Stimulated activated CD4-positive, alpha-beta T cell treated with anti-CD3 and anti-CD28 coated beads, Interleukin-1b, Interleukin-23, amount 100 ng/mL, for 1 hour (primary cell): ENCODE measurements at places on chromosomes 3 and 15.

DNA sequence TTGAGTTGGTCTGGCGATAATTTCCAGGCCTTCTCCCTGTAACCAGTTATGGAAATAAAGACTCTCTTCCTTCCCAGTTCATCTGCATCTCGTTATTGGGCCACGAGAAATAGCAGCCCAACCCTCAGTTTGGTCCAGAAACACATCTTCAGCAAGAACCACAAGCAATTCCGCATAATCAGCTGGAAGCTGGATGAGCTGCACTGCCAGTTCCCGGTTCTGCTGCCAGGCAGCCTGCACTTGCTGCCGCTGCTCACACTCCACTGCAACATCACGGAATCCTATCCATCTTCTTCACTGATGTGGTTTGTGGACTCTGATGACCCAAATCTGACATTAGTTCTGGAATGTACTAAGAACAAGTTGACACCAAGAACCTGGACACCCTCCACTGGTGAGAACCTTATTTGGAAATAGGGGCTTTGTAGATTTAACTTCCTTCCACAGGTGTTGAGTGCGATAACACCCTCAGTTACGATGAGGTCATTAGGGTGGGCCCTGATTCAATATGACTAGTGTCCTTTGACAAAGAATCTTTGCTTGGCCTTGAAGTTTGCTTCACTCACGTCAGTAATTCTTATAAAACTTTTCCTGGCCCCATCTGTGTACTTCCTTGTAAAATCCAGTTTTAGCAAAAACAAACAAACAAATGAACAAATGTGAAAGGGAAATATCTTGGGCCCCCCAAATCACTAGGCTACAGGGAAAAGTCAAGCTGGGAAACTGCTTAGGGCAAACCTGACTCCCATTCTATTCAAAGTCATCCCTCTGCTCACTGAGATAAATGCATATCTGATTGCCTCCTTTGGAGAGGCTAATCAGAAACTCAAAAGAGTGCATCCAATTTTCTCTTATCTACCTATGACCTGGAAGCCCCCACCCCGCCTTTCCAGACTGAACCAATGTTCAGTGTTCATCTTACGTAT is 221.9 kb upstream of the PROK2 start:
- DNase-seq: no peak

GRCh38 chr15:79010278-79010677 is 65.4 kb upstream of the CTSH start:
- no peak for DNase-seq

DNA sequence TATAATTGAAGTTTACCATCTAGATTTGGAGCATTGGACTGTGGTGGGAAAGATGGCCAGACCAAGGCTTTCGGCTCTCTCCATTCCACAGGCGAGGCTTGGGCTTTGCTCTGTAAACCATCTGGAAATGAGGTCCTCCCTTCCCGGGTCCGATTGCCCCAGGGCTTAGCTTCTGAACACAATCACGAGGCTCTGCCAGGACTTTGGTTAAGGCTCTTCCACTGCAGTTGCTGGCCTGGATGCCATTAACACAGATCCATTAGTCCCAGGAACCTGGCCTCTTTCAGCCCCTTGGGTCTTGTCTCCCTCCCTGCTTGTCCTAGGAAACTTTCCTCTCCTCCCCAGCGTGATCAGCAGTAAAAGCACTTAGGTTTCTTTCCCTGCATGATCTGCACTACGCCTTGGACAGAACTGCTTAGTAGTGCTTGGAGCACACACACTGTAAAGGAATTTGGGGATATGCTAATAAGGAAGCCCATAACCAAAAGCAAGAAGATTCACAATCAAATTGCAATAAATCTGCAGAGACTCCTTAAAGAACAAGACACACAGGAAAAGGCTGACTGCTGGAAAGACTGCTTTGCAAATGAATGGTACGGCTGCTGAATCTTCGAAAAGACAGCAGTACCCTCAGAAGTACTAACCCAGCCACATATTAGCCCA is 154.3 kb downstream of the ECT2 start:
- no peak for DNase-seq

GRCh38 chr3:78988324-78988723 is 779.5 kb downstream of the ROBO1 start:
- no peak for DNase-seq

- DNase-seq: peak; percentile 28
Observed at GRCh38 chr15:77418966-77419835, 703 bp downstream of the PEAK1 start.

DNA sequence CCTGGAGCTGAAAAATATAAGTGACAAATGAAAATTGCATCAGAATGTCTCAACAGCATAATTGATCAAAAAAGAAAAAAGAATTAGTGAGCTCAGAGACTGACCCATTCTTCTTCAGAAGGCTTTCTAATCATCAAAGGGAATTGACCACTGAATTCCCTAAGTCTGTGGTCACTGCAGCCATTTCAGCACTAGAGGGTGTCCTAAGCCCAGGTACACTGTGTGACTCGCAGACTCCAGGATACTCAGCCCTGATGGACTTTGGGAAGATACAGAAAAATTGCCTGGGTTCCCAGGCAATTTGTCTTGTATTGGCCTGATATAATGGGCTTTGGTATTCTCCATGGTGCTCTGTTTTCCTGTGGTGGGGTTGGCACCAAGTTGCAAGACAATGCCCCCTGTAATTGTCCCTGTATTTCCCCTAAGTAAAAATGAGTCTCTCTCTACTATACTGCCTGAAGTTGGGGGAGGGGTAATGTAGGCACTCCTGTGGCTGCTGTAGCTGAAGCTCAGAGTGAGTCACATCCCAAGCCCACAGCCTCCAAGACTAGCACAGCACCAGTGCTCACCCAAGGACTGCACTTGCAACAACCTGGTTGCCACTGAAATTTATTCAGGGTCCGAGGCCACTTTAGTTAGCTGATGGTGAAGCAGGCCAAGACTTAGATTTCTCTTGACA is 256.0 kb upstream of the STAC start:
- no peak for DNase-seq

GRCh38 chr3:26623419-26624208 is 1.0 kb downstream of the LRRC3B start:
- DNase-seq: no peak

GRCh38 chr3:153639631-153640030 is 477.6 kb downstream of the RAP2B start:
- DNase-seq: no peak

- no peak for DNase-seq
Observed at GRCh38 chr3:134087060-134087974, 57.6 kb upstream of the SLCO2A1 start.

DNA sequence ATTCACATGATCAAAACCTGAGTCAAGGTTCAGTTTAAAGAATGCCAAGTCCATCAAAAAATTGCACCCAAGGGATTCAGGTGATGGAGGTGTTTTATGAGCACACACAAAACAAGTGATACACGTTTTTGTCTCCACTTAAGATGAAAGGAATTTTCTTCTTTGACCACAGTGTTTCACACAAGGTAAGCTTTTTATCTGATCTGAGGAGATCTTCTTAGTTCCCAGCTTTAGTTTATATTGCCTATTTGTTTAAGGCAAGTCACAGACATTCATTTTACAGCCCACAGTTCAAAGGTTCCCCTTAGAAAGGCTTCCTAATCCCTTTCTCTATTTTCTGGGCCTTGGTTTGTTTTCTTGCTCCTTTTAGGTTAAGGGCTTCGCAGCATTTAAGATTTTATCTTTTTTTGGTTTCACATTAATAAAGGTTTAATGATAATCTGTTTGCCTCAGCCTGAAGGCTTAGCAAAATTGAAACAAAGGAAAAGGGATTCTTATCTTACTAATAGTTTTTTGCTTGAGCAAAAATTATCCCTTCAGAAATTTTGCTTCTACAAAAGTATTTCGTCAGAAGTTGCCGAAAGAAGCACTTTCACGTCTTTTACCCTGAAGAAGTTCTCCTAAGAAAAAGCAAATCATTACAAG is 420.5 kb upstream of the NAALADL2 start:
- no peak for DNase-seq

DNA sequence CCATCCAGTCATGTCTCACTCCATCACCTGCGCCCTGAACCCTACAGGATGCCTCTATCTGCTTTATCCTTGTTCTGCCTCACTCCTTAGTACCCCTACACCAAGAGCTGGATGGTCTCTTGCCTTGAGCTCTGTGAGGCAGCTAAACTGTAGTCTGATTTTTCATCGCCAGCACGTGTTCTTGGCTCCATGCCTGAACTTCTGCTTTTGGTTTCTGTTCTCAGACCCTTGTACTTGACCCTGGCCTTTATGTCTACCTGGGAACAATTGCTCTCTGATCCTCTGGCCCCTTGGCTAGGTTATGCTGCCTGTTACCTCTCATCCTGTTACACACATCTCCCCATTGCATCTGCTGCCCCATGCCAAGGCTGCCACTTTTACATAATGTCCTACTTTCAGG is 318.0 kb upstream of the LMCD1 start:
- no peak for DNase-seq

DNA sequence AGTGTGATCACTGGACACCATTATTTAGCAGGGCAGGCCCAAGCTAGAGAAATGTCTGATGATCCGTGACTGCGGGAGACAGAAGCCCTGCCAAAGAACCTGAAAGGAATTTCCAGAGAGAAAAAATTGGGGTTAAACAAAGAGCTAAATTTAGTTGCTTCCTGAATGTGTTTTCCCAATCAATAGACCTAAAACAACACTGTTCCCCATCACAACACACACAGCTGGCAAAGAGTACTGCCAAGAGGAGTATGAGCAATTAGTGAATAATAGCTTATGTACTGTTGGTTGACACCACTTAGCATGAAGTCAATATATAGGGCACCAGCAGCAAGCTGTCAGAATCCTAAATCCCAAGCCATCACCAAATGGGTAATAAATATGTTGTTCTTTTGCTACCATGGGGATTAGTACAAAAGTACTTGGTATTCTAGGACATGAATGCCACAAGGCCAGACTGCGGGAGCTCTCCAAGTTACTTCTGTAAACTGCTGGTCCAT is 35.7 kb downstream of the CLK3 start:
- DNase-seq: no peak

GRCh38 chr15:77481670-77482069 is 61.0 kb downstream of the HMG20A start:
- DNase-seq: no peak

DNA sequence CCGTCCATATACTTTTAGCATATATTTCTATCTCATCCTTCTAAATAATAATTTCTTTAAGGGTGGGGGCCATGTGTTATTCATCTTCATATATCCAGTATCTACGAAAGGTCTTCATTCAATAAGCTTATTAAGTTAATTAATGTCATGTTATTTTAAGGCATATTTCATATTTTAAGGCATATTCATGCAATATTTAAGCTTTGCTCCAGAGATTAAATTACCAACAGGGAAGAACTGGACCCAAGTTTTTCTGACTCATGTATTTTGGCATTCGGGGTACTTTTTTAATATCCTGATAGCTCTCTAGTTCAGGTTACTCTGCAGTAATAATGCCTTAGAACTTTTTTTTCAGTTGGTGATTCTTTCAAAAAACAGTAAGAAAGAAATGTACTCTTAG is 27.4 kb downstream of the PHC3 start:
- DNase-seq: no peak

- no peak for DNase-seq
Observed at GRCh38 chr3:178137206-178137605, 399.0 kb upstream of the KCNMB2 start.

GRCh38 chr15:29376590-29376989 is 107.0 kb upstream of the NSMCE3 start:
- DNase-seq: no peak

GRCh38 chr15:37086521-37086920 is 13.8 kb downstream of the MEIS2 start:
- no peak for DNase-seq

- no peak for DNase-seq
Observed at GRCh38 chr15:52018244-52018643, 775 bp upstream of the MAPK6 start.

DNA sequence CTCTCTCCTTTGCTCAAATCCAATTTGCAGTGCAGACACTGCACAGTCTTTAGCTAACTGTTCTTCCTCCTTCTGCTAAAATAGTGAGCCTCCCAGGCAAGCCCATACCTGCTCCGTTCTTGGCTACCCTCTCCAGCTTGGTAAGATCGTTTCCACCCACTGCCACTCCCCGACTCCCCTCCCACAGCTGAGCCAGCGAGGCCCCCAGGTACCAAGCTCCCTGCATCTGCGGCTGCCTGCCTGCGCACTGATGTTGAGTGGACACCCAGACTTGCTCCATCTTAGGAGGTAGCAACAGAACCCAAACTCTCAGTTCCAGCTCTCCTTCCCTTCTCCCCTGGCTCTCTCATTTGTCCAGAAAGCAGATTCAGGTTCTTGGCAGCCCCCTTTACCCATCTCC is 7.9 kb upstream of the TNK2 start:
- no peak for DNase-seq

DNA sequence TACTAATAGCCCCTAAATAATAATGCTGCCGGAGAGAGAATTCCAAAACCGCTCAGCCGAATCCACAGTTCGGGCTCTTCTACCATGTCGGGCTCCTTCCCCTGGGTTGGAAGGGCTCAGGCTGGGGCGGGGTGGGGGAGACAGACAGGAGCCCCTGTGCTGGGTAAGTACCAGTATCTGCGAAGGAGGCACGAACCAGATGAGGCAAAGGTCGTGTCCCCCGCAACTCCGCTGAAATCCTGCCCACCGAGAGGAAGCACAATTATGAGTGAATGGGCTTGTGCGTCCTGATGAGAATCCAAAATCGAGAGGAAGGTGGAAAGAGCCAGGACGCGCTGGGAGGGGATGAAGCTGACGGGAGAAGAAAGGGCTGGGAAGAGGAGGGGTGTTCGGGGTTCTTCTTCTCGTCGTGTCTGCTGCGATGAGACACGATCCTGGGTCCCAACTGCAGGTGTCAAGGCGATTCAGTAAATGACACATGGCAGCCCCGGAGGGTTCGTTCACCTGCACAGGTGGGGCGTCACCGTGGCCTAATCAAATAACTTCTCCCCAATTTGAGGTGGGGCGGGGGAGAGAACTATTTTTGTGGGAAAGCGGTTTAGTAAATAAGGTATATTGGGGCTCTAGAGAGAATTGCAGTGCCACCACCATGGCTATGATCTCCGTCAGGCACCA is 707 bp upstream of the FAM81A start:
- DNase-seq: no peak

DNA sequence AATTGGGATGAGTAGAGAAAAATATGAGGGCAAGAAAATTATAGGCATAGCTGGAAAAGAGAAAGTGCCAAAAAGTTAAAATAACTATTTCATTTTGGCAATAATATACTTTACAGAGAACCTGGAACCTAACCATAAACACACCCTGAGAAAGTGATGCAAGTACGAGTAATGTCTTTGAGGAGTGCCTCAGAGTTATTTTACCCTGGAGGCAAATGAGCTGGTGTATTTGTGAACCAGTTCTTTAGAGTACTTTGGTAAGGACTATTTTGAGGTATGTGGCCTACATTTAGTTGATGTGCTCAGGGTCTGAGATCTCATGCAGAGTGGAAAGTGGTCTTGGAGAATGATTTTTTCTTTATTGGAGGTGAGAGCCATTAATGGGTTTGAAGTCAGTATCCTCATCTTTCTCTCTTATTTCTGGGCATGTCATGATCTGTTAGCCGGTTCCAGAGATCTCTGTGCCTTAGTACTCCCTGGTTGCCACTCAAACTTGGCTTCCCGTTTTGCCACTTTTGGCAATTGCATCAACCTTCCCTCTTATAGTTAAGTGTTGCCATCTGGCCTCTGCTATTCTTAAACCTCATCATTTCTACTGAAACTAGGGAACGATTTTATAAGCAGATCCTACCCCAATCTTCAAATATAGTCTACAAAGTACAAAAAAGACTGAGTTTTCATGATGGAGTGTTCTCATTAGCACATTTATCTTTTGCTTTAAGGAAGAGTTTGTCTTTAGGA is 145.7 kb downstream of the EPHA6 start:
- no peak for DNase-seq
